ENCODE measurements at places on chromosomes 7 and 10.

- DNase-seq: no peak
Measured at GRCh38 chr7:139875821-139876241, 46.8 kb downstream of the TBXAS1 start.

GRCh38 chr10:96230527-96230926 lies 40.8 kb downstream of the BLNK start:
- DNase-seq: no peak

- DNase-seq: no peak
Measured at GRCh38 chr10:3605882-3606281, 179.1 kb downstream of the KLF6 start.

GRCh38 chr7:2554661-2555111 lies 638 bp downstream of the BRAT1 start:
- DNase-seq: no peak

DNA sequence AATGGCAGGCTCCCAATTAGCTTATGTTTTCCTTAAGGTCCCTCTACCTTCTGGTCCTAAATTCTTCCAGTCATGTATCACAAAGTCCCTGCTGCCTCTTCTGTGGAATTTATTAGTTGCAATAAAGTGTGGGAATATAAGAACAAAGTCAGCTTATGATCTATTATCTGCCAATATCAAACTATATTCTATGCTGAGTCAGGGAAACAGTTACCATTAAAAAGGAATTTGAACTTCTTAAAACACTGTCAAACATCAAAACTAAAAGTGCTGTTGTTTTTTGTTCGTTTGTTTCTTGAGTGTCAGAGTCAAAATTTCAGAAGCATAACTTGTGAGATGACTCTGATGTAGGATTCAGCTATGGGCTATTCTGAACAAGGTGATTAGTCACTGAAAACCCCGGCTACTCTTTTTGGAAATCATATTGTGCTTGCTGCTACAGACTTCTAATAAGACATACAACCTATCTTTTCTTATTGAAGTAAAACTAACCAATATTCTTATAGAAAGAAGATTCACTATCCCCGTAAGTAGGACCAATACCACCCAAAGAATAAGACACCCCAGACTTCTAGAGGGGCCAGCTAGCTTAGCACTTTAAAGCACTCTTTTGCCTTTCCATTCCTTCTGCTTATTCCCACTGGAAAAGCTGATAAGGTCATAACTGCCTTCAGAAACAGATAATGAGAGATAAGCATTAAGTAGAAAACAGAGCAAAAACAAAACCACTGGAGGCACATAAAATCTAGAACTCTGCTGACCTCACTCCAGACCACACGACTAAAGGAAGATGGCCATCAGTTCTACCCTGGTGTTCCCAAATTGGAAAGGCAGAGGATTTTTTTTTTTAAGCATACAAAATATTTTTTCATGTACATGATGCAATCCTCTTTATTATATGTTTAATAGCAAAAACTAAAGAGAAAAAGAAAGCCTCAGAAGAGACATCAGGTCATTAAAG lies 370.6 kb downstream of the PARD3 start:
- no peak for DNase-seq

DNA sequence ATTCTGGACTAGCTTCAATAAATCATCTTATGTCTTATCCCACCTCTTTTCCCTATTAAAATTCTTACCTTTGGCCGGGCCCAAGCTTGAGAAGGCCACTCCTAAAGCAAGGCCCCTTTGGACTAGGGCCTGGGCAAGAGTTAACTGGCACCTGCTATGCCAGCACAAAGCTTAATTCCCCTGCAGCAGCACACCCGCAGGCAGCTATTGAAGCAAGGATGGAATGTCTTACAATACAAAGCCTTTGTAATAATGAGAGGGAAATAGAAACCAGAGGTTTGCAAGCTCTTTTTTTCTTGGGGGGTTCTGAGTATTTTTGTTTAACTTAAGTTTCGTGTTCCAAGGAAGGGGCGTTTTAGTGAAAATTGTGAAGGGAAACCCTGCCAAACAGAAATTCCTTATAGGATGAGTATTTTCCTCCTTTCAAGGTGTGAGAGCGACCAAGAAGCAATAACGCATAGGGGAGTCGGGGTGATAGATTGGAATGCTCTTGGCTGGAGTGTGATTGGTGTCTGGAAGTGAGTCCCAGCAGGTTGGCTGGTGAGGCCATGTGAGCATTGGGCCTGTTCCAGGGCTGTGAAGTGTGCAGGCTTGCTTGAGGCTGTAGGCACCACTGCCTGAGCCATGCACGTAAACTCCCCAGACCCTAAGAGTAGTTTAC lies 148.5 kb downstream of the KIAA1217 start:
- no peak for DNase-seq

DNA sequence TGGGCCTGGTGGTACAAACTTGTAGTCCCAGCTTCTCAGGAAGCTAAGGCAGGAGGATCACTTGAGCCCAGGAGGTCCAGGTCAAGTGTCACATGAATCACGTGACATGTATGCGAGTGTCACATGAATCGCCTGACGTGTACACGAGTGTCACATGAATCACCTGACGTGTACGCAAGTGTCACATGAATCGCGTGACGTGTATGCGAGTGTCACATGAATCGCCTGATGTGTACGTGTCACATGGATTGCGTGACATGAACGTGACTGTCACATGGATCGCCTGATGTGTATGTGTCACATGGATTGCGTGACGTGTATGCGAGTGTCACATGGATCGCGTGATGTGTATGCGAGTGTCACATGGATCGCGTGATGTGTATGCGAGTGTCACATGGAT lies 9.5 kb upstream of the ADARB2 start:
- DNase-seq: no peak

- no peak for DNase-seq
Measured at GRCh38 chr10:130512936-130513335, 376.7 kb downstream of the GLRX3 start.

DNA sequence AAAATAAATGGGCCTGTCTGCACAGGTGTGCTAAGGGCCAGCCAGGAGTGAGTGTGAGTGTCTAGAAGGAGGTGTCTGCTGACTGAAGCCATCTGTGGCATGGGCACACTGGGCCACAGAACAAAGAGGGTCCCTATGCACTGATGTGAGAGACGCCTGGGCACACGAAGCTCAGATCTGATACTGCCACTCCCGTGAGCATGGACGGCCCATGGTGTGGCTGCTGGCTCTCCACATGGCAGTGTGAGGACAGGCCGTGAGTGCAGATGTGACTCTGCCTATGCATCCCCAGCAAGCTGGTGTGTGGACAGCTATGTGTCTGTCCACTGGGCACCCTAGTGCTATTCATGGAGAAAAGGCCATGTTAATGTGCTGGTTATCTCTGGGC lies 12.8 kb upstream of the MYL7 start:
- no peak for DNase-seq

GRCh38 chr7:137475966-137476365 lies 132.4 kb upstream of the PTN start:
- no peak for DNase-seq

DNA sequence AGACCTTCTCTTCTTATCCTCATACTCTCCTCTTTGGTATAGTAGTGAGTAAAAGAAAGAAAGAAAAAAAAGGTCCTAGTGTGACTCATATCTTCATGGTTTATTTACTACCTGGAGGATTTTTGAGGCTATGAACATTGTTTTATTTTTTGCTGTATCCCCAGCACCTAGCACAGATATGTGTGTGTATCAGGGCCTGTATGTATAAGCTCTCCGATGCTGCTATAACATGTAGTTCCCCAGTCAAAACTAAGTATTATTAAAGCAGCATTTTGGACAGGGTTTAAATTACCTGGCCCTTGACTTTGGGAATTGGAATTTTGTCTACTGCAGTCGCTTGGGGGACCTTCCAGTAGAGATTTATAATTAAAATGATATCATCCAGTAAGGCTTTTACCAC lies 46.3 kb downstream of the PYROXD2 start:
- DNase-seq: no peak

DNA sequence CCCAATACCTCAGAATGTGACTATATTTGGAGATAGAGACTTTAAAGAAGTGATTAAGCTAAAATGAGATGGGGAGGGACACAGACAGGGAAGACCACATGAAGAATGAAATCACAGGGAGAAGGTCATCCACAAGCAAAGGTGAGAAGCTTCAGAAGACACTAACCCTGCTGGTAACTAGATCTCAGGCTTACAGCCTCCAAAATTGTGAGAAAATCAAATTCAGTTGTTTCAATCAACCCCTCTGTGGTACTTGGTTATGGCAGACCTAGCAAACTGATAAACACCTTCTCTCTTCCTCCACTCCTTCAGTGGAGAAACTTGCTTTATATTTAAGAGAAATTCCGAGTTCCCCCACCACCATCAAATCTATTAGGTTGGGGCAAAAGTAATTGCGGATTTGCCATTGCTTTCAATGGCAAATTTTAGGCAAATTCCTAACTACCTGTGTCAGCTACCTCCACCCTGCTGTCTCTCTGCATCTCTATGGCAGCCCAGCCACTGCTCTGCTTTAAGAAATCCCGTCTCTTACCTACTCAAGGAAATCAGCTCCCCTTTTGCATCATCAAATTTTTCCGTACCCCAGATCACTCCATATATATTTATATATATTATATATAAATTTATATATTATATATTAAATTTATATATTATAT lies 38.2 kb downstream of the SEMA3E start:
- DNase-seq: no peak

- no peak for DNase-seq
Measured at GRCh38 chr10:27680006-27680557, 65.5 kb downstream of the MKX start.

DNA sequence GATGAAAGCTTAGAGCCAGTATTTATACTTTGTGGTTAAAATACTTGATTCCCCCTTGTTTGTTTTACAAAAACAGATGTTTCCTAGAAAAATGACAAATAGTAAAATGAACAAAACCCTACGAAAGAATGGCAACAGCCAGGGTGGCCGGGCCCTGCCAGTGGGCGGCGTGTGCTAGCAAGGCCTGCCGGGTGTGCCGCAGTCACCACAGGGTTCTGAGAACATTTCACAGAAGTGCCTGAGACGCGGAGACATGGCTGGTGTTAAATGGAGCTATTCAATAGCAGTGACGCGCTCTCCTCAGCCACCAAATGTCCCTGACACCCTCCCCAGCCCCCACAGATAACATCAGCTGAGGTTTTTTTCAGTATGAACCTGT lies 14.5 kb downstream of the GPR146 start:
- DNase-seq: no peak

DNA sequence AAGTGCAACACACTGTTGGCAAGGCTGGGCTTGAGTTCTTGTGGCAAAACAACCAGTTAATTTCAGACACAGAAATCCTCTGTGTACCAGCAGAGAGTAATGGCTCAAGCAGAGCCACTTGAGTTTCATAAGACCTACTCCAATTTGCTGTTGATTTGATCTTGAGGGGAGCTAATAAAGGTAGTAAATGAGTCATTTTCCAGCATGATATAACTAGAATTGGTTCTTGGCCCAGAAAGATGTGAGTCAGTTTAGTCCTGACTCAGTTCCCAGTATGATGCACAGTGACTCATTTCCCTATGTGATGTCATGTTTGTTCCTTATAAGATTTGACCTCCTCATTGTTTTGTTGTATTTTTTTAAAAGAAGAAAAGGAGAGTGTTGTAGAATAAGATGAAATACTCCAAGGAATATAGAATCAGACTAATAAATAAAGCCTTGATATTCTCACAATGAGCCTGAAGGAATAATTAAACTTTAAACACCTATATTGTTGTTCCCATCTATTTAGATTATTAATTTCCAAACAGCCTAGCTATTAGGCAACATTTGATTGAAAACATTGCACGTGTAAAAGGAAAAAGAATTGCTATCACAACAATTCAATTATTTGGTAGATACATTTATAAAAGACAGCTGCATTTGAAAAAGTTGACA lies 186.2 kb downstream of the REEP3 start:
- no peak for DNase-seq
